ENCODE measurements at places on chromosomes 6 and 20. TPM values are rescaled to one million over a fixed set of nuclear protein-coding genes. Genes with fewer than 3 reads are reported as not detected.
A peak's percentile ranks its signal among the peaks of the same experiment; 100 is the strongest.

- no peak for DNase-seq
Observed at GRCh38 chr6:116180375-116180774, 54.4 kb upstream of the COL10A1 start.

DNA sequence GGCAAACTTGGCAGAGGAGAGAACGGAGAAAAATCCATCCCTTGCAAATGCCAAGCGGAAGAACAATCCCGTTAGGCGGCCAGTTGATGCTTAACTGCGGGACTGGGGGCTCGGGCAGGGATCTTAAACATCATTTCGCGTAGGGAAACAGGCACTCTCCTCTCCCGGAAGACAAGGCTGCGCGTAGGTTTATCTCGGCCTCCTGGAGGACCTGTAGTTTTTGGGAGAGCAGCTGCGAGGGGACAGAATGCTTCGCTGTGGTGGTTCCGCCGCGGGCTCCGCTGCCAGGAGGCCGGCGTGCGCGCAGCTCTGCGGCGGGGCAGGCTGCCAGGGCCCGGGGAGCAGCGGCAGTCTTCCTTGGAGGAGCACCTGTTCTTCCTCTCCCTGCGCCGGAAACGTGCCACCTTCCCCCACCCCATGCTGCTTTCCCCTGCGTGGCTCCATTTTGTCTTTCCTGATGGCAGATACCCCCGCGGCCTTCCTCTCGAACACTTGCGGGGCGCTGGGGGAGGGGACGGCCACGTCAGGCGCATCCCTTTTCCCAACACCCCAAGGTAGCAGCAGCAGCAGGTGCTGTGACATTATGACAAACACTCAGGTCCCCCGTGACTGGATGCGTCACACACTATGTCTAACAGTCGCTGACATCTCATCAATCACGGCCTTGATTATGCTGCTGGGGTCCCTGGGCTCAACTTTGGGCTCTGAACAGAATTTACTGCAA lies 230.7 kb upstream of the BTBD3 start:
- DNase-seq: peak; percentile 27

DNA sequence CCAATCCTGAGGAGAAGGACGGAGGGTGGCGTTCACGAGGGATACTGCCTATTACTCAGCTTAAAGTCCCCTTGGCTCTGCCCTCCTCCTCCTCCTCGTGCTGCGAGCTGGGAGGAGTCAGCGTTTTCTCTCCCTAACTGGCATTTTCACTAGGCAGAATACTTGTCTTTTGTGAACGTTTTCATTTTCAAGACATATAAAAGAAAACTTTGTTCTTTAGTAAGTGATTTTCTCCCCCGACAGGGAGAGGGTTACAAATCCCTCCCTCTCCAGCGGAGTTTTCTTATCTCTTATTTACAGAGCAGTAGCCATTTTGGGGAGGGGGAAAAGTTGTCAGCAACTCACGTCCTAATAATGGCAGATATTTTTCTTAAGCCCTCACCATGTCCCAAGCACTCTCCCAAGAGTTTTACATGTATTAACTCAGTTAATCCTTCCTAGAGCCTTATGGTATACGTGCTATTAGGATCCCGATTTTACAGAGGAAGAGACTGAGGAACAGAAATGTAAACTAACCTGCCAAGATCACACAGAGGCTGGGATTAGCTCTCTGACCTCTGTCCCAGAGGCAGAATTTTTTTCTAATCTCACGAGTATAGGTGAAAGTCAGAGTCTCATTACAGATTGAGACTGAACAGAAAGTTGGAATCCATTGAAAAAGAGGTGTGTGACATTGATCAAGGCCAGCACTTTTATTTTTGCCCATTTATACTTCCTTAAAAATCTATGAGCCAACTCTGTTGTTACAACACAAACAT lies 30.0 kb upstream of the ZNF217 start:
- DNase-seq: peak; percentile 90

DNA sequence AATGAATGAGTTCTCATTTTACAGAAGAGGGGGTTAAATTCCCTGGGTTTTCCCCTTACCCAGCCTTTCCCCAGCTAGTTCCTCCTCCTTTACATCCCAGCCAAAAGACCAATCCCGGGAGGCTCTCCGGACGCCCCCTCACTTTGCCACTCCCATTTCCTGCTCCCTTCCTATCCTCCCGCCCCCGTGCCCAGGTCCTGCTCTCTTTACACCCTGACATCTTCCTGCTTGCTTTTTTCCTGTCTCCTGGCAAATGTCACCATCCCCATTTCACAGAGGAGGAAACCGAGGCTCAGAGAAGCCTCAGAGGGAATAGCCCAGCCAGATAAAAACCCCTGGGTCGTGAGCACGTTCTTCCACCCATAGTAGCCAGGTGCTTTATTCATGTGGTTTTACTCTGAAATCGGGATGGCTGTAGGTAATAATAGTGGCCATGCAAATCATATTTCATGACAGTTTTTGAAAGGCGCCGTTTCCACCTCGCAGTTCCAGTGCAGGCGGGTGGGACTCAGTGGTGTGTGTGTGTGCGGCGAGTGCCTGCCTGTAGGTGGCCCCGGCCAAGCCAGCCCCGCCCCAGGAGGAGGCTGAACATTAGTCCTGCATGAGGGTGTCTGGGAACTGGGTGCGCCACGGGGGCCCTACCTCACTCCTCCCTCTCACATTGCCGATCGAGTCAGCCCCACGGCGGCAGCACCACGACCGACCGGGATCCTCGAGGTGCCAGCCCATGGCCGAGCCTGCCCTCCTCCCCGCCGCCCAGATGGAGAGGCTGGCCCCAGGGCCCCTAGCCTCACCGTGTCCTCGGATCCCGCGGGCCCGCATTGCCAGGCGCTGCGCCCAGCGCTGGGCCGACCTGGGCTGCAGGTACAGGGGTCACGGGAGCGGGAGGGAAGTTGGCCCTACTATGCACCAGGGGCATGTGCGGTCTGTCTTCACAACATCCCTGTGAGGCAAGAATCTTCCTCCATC lies at the start of gene ARHGAP40:
ARHGAP40 (plus strand) TSS at position 594 of the 969 bp plus-strand sequence.
- no peak for DNase-seq

- no peak for DNase-seq
Observed at GRCh38 chr20:48687117-48687800, 140.5 kb downstream of the PREX1 start.

DNA sequence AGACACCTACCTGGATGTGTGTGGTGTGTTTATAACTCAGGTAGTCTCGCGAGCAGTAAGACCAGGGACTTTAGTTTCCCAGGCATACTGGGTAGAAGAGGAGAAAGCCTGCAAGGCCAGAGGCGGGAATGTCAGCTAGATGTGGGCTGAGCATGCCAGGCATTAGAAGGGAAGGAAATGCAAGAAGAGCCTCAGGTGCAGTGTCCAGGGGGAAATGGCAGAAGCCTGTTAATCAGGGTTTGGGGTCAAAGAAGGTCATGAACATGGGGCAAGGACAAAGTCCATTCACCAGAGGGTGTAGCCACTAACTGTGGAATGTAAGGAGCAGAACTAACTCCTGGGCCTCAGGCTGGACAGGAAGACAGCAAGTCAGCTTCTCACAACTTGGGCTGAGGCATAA lies 305.0 kb downstream of the SMOC2 start:
- DNase-seq: no peak

- DNase-seq: no peak
Observed at GRCh38 chr20:38414769-38415450, 20.2 kb downstream of the SNHG17 start.

GRCh38 chr20:23637282-23638221 lies at the start of gene CST3:
Gene CST3 (minus strand): TSS chr20:23637955. CDS start chr20:23637862, 93 bp downstream.
- DNase-seq: peak; percentile 88

GRCh38 chr6:119096721-119097565 lies 18.5 kb upstream of the FAM184A start:
- peak; percentile 70 for DNase-seq

GRCh38 chr6:35049900-35050756 lies 91.0 kb downstream of the TCP11 start:
- no peak for DNase-seq

- DNase-seq: no peak
Observed at GRCh38 chr6:157403686-157404051, 22.7 kb downstream of the ZDHHC14 start.

- no peak for DNase-seq
Observed at GRCh38 chr20:13267231-13267630, 46.2 kb downstream of the ISM1 start.

GRCh38 chr20:55778796-55779195 lies 226.5 kb downstream of the CBLN4 start:
- no peak for DNase-seq

- no peak for DNase-seq
Observed at GRCh38 chr20:50379991-50380696, 130.0 kb upstream of the PTPN1 start.

The SMOC2 gene
- polyA plus RNA-seq: 10.5 TPM

The RAET1L gene
- not detected for polyA plus RNA-seq

The ALDH8A1 gene
- polyA plus RNA-seq: 2.1 TPM

The NKX2-4 gene
- polyA plus RNA-seq: not detected

The DDX43 gene
- polyA plus RNA-seq: 0.44 TPM

The NNAT gene
- polyA plus RNA-seq: 21.6 TPM

The SLC13A3 gene
- 1.9 TPM for polyA plus RNA-seq

The MAP3K5 gene
- 41.9 TPM for polyA plus RNA-seq

The REM1 gene
- 0.48 TPM for polyA plus RNA-seq

Measured in adrenal gland (tissue), 19 donors.